ENCODE measurements at places on chromosomes 7 and 10.

DNA sequence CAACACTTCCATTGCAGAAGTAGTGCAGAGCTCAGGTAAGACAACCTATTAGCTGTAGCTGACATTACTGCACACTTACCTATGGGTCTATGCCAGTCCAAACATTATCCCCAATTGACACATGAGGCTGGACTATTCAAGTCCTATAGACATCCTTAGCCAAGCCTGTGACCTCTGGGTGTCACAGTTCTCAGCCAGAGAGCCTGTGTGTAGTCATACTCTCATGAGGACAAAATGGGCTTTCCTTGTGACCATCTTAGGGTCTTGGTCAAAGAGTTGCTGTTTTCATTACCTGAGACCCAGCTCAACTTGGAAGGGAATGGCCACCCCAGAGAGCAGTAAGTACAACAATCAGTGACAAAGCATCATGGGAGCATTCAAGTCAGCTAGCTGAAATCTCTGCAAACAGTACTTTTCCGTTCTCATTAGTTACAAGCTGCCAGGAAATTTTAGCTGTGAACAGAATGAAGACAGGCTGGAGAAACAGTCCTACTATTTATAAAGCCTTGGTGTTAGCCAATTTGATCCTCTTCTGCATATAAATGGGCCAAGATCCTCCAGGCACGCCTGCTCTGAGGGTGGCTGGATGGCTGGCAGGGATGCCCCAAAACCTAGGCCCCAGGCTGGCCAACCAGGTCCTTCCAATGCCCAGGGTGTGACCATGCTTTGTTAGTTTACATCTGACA is 44.3 kb downstream of the NUDCD3 start:
- no peak for DNase-seq

- DNase-seq = no peak
These were observed 29.2 kb downstream of the SORBS1 start for GRCh38 chr10:95531994-95532399.

GRCh38 chr10:114519756-114520293 is 115.5 kb upstream of the AFAP1L2 start:
- no peak for DNase-seq

- DNase-seq = no peak
These were observed 32.0 kb downstream of the TBATA start for GRCh38 chr10:70753026-70753663.

DNA sequence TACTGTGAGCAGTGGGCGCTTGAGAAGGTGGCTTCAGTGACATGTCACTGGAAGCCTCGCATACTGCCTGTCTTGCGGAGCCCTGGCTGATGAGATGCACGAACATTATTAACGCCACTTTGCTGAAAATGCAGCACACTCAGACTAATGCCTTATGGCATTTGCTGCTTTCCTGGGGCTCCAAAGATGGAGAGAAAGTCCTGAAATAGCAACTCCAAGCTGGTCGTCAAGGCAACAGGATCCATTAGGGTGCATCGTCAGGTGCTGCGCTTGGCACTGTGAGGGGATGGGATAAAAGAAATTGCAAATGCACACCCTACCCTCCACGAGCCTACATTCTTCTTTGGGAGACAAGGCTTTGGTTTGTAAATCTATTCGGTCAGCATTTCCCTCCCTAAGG is 592.5 kb downstream of the TYW1 start:
- DNase-seq = no peak

GRCh38 chr7:90933041-90933440 is 331.2 kb upstream of the FZD1 start:
- no peak for DNase-seq

DNA sequence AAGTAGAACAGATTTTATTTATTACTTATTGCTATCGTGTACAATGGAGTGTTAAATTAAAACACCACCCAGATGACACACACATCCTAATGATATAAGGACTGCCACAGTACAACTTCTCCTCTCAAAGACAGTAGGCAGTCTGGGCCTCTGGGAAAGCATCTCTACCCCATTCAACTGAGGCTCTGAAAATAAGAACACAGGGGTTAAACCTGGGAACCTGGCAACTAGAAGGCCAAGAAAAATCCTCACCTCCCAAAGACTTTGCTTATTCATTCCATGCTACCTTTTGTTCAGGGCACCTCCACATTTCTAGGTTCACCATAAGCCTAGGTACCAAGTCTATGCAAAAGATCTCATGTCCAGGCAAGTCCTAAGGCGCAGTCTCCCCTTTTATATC is 125.4 kb upstream of the FEZF1 start:
- DNase-seq = no peak

DNA sequence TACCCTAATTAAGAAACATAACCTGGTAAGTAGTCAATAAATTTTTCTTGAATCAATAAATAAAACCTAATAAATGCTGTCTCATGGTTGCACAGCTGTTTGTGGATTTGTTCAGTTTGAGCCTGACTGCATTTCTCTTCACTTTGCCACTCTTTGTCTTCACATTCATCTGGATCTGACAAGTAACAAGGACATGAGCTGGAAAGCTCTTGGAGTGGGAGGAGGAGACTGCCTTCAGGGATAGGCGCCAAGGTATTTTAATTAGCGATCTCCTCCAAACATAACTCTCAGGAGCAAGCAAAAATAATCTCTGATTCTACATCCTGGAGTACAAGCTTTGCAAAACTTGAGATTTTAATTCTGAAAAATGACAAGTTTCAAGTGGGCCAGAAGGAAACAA is 251.0 kb downstream of the BMPER start:
- DNase-seq = no peak

DNA sequence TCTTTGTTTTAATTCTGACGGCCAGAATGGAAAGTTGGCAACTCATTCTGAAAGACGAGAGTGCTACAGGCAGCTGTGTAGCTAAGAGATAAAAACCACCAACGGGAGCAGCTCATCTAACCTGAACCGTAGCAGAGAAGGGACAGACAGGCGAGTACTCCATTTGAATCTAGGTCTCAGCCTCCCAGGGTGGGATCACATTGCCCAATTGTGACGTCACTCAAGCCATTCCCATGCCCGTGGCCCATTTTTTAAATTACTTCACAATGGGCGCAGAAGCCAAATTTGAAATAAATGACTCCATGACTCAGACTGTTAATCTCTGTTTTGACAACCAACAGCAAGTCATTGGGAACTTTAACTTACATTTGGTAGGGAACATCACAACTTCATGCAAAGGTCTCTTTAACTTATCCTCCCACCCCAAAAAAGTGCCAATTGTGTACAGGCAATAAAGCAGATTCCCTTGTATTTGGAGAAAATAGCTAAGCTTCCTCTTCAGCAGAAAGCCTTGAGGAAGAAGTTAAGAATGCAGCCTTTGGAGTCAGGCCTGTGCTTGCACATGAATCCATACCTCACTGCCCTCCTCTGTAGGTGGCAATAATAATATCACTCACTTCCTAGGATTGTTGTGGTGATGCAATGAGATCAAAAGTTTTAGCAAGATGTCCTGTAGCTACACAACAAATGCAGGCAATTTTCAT is 93.2 kb upstream of the KIF5B start:
- DNase-seq = no peak

DNA sequence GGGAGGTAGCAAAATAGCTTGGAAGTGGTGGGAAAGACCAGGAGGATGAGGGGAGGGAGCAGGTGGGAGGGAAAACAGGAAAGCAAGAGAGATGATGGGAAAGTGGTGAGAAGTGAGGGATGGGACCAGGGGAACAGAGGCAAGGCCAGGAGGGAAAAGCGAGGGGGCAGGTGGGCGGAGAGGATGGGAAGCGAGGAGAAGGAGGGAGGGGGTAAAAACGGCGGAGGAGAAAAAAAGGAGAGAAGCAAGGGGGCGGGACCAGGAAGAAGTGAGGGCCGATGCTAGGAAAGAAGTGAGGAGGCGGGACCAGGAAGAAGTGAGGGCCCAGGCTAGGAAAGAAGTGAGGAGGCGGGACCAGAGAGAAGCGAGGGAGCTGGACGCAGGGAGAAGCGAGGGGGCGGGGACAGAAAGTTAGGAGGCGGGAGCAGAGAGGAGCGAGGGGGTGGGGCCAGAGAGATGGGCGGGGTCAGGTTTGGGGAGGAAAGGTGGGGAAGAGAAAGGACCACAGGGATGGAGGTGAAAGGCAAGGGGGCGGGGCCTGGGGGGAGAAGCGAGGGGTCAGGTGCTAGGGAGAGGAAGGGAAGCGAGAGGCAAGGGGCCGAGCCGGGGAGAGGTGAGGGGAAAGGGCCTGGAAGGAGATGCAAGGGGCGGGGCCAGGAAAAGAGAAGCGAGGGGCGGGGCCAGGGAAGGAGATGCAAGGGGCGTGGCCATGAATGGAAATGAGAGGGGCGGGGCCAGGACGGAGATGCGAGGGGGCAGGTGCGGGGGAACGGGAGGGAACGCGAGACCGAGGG is 984 bp downstream of the SMURF1 start:
- DNase-seq = peak; percentile 66

GRCh38 chr7:85095366-85095765 is 91.5 kb downstream of the SEMA3D start:
- DNase-seq = no peak

GRCh38 chr7:116499168-116500077 is at the start of gene CAV2:
CAV2 (plus strand) TSS chr7:116499738; CDS start chr7:116499782, 44 bp downstream.
- DNase-seq = no peak

DNA sequence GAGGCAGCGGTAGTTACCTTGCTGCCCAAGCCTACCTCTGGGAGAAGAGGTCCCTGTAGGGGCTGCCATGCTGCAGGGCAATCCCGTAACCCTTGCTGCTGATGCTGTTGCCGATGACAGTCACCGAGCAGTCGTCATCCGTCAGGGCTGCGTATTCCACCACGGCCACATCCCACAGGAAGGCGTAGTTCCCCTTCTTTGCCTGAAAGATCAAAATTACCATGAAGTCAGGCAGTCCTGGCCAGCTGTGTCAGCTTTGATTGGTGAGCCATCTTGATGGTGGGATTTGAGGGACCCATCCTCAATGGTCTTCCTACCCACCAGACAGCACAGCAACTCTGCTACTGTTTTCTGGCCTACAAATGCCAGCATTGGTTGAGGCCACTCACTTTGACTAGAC is 746.8 kb downstream of the GRID1 start:
- DNase-seq = no peak

- DNase-seq = no peak
These were observed 66.2 kb upstream of the ARID5B start for GRCh38 chr10:61835069-61835945.

GRCh38 chr10:46523962-46524471 is 32.4 kb downstream of the GPRIN2 start:
- DNase-seq = no peak

GRCh38 chr10:49419005-49419404 is 23.1 kb upstream of the DRGX start:
- DNase-seq = no peak

- DNase-seq = no peak
These were observed 52.7 kb upstream of the VIPR2 start for GRCh38 chr7:159197066-159197975.

DNA sequence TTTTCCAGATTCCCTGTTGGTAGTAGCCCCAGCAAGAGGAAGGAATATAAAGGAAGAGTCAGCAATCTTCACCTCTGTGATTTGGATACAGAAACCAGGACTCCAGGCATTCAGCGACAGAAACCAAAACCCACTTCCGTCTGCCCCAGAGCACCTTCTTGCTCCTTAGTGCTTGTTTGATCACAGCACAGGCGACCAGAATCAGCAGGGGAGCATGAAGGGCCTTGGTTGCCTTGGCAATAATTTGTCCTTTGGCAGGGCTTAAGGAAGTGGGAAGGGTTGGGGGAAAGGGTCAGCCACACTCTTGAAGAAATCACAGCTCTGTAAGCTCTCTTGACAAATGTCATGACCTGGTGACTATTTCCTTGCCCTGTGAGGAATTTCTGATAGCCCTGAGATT is 379.6 kb downstream of the OTUD1 start:
- no peak for DNase-seq

DNA sequence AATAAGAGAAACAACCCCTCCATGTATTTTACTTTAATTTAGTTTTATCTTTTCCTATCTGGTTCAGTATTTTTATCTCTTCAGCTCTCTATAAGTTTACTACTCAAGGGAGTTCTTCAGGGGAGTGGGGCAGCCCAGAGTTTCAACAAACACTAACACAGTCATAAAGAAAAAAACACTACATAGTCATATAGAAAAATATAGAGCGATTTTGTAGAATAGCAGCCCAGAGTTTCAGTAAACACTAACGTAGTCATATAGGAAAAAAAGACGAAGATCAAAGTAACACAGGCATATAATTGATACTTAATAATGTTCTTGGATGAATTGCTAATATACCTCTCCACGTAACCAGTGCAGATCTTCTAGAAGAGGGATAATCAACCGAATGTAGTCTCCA is 54.7 kb downstream of the PON1 start:
- DNase-seq = no peak
